ENCODE measurements at places on chromosomes 1 and 21.
A peak's percentile ranks its signal among the peaks of the same experiment; 100 is the strongest.

GRCh38 chr1:218778257-218779126 lies 395.2 kb upstream of the LYPLAL1 start:
- DNase-seq: no peak

- no peak for DNase-seq
Measured at GRCh38 chr1:181106479-181106878, 18.0 kb downstream of the IER5 start.

DNA sequence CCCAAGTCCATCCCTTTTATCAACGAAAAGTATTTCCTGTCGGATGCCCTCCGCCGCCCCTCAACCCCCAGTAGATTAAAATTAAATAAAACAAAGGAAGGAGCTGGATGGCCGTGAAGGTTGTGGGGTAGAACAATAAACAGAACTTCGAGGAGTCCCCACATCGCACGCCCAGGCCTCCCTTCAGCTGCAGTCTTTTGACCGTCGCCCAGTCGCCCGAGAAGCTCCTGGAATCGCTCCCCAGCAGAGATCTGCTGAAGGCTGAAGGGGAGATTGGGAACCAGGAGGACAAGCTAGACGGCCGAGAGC lies 905 bp downstream of the BARHL2 start:
- DNase-seq: no peak

DNA sequence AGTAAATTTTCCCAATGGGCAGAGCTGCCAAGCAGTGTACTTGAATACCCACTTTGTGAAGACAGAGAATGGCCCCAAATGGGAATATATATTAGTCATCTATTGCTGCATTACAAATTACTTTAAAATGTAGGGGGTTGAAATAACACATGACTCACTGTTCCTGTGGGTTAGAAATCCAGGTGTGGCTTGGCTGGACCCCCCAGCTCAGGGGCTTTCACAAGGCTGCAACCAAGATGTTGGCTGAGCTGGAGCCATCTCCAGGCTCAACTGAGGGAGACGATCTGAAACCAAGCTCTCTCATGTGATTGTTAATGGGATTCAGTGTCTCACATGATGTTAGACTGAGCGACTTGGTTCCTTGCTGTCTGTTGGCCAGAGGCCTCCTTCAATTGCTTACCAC lies 33.4 kb upstream of the ARHGAP29 start:
- no peak for DNase-seq

- DNase-seq: peak; percentile 92
Measured at GRCh38 chr21:33975548-33976081, 60.0 kb upstream of the ATP5PO start.

DNA sequence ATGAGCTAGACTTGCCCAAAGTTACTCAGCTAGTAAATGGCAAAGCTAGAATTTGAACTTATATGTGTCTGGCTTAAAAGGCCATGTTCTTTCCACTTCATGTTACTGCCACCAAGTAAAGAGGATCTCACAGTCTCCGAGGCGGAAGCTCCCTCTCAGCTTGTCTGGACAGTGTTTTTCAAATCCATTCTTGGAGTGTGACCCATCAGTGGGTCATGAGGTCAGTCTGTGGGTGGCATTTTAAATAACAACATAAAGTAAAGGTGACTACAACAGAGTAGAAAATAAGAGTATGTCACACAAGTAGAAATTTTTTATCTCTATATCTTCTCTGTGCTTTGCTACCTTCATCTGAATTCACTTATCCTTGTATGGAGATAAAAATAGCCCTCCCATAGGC lies 3.2 kb upstream of the HMGB4 start:
- DNase-seq: no peak

All from NB4 (cell line).